ENCODE measurements at places on chromosomes 2 and 18. TPM values are rescaled to one million over a fixed set of nuclear protein-coding genes. Genes with fewer than 3 reads are reported as not detected.
A peak's percentile ranks its signal among the peaks of the same experiment; 100 is the strongest.

Gene MYCN
- not detected for total RNA-seq

Gene PPM1B
- total RNA-seq = 30.0 TPM

Gene STPG4
- not detected for total RNA-seq

Gene FBLN7
- 3.2 TPM for total RNA-seq

Gene LOXHD1
- not detected for total RNA-seq

Gene SLC8A1
- 112 TPM for total RNA-seq

Gene RSAD2
- 0.63 TPM for total RNA-seq

Gene ASB18
- total RNA-seq = not detected

DNA sequence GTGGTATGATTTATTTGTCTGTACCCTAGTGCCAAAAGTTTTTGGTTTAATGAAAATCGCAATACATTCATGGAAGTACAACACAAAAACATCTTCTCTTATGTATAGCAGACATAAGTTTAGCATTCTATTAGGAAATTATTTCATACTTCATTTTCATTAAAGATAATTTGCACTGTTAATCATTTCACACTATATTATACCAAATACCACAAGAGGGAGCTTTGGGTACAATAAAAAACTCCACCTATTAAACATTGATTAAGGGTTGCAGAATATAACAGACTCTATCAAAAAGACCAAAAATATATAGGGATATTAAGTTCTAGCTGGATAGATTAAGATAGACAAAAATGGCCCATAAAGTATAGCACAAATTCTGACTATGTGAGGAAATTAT is 79.0 kb downstream of the SLC66A3 start:
- peak; percentile 48 for DNase-seq

- DNase-seq = peak; percentile 84
Observed at GRCh38 chr2:173862612-173863217, 102.5 kb downstream of the SP3 start.

DNA sequence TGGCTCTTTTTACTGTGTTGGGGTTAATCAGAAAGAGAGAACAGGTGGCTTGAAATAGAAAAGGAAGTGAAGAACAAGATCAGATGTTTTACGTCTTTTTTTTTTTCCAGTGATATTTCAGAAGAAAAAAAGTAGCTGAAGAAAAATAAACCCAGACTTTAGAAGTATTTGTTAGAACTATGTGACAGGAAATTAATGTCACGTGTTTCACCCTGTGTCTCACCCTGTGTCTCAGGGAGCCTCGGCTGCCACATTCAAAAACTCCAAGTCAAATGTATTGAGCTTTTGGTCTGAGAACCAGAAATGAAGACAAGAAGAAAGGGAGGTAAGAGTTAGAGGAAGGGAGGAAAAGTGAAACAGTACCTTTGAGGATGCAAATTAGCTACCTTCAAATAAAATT is 38.0 kb downstream of the AKAIN1 start:
- DNase-seq = no peak

GRCh38 chr2:11642972-11643371 is 27.0 kb downstream of the NTSR2 start:
- no peak for DNase-seq

- DNase-seq = no peak
Observed at GRCh38 chr2:213491376-213491775, 207.1 kb downstream of the SPAG16 start.

DNA sequence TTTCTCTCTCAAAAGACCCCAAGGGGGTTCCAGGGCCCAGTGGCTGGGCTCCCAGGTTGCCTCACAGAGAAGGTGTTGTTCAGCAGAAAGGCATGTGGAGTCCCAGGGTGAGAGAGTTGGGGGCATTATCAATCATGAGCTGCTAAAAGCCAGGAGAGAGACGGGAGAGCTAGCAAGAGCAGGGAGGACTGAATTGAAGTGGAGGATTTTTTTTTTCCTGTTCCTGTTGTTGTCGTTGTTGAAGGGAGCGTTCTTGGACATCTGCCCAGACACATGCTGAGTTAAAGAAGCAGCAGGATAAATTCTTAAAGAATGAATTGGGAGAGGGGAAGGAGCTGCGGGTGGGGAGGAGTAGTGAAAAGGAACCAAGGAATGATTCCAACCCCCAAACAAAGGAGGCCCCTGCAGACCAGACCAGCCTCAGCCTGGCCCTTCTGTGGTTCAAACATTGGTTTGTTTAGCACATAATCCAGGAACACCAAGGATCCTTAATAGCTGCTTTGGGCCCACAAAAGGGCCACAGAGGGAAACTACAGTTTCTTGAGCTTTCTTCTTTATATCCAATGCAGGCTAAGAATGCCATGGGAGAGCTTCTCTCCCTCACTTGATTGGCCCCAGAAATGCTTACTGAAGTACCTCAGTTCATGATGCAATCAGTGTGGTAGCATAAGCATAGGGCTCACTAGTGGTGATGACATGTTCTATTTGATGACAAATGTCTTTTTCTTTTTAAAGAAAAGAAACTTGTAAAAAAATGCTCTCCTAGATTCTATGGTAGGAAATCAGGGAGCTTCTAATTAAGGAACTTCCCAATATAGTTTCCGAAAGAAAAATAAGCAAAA is 146.0 kb downstream of the SETBP1 start:
- DNase-seq = peak; percentile 96

DNA sequence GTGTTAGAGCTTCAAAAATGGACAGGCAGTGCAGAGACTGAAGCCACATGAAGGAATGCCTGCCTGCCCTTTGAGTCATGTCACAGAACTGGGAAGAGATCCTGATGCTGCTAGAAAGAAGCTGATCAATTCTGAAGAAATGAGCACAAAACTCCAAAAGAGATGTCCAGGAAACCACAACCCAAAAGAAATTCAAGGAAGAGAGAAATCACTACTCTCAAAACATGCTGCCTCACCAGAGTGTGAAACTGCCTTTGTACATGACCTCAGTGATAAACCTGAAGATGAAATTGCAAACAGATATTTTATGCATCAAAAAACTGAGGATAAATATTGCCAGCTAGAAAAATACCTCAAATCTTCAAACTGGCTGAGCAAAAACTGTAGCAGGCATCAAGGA is 20.5 kb downstream of the USP40 start:
- DNase-seq = no peak

DNA sequence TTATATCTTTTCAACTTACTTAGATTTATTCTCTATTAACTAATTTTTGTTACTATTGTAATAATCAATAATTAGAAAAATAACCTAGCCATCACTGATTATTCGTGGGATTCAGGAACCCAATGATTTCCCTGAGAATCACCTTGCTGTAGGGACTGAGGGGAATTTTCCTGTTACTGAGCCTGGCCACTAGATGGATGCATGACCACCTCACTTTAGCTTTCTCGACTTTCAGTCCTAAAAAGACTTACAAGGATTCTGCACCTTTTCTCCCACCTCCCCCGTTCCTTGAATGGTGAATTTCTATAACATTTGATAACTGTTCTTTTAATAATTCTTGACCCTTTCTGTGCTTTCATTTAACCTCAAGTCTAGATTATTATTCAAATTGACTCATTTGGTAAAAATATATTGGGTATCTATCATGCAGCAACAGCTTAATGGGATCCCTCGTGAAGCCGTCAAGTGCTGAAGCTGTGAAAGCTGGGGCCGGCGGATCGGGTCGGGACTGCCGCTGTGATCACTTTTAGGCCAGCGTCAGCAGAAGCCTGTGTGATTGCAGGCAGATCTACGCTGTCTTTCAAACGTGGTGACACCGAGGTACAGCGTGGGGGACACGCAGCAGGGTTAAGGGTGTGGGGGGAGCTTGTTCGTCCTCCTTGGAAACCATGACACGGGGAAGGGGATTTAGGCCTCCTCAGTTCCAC is 38.8 kb upstream of the TMEM18 start:
- DNase-seq = peak; percentile 29

GRCh38 chr2:240791221-240791800 is 28.7 kb downstream of the KIF1A start:
- no peak for DNase-seq

DNA sequence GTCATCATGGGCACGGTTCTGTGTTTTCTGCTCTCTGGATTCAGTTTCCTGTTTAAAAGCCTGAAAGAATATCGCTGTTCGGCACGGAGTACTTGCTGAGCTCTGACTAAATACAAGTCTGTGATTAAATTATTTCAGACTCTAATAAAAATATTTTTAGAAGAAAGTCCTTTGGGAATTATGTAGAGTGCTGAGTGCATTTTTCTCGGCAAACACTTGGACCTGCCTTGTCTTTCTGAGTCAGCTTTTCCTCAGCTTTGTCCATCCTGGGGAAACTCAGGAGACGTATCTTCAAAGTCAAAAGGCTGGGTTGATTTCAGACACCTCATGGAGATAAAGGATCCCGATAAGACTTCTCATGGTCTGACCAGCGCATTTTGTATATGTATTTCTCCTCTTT is 45.9 kb downstream of the IL1R2 start:
- peak; percentile 97 for DNase-seq

- DNase-seq = no peak
Observed at GRCh38 chr2:169739351-169739750, 5.7 kb downstream of the KLHL23 start.

DNA sequence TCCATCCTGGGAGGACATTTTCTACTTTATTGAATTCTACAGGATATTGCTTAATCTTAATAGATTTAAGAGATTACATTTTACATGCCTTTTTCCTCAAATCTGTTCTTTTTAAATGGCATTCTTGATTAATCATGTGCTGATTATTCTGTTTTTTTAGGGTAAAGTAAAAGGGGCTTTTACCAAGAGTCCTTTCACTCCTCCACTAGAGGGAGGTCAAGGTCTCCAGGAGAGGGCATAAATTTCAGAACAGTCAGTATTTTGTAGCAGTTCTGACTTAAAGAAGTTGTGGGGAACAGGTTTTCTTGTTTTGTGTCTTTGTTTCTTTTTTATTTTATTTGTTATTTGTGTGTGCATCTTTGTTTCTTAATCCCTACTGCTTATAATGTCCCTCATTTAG is 25.4 kb downstream of the WDR75 start:
- DNase-seq = peak; percentile 76

GRCh38 chr2:190538201-190538600 is 3.7 kb upstream of the NEMP2 start:
- DNase-seq = no peak

GRCh38 chr2:211216221-211216620 is 659.8 kb downstream of the CPS1 start:
- peak; percentile 14 for DNase-seq

GRCh38 chr18:63079114-63079513 is 240.5 kb downstream of the BCL2 start:
- DNase-seq = no peak

- no peak for DNase-seq
Observed at GRCh38 chr2:29946505-29946904, 25.1 kb upstream of the ALK start.

DNA sequence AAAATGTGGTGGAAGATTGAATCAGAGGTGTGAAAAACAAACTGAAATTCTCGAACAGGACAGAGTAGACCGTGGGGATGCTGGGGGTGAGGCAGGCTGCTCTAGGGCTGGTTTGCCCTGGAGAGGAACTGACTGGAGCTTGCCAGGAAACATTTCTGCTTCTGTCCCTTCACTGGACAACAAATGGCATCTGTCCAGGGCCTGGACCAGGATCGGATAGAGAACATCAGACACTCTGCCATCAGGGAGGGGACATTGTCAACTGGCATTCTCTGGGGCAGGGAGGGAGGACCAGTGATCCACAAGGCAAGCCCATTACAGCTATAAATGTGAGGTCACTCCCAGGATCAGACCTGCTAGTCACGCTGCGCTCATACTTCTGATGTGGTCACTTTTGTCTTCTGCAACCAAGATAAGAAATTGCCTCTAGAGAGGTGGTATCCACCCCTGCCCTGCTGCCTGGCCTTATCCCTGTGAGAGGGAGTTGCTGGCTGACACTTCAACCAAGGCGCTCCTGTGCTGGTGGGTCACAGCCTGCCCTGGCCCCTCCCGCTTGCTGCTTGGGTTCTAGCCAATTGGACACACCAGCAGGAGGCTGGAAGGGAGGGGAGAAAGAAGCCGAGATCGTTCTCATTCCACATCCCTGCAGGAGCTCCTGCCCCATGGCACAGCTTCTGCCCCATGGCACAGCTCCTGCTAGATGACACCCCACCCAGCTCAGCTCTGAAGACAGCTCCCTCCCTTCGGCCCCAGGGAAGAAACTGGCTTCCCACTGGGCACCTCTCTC is 8.7 kb downstream of the NPPC start:
- DNase-seq = peak; percentile 23

Data from fibroblast of the aortic adventitia (primary cell).